ENCODE measurements at places on chromosomes 6 and 20.
A peak's percentile ranks its signal among the peaks of the same experiment; 100 is the strongest.

GRCh38 chr20:839626-840025, 6.1 kb downstream of the FAM110A start:
- DNase-seq = no peak

DNA sequence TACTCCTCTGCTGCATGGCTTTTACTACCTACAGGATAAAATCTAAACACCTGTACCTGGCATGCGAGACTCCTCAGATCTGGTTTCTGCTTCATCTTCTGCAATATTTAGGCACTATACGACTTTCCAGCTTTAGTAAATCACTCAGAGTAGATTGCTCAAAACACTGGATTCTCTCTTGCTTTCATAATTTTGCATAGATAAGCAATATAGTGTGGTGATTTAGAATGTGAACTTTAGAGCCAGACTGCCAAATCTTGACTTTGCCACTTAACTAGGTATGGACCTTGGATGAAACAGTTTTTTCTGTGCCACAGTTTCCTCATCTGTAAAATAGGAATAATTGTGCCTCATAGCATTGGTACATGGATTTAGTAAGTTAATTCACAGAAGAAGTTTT, 28.9 kb downstream of the CEP57L1 start:
- no peak for DNase-seq

DNA sequence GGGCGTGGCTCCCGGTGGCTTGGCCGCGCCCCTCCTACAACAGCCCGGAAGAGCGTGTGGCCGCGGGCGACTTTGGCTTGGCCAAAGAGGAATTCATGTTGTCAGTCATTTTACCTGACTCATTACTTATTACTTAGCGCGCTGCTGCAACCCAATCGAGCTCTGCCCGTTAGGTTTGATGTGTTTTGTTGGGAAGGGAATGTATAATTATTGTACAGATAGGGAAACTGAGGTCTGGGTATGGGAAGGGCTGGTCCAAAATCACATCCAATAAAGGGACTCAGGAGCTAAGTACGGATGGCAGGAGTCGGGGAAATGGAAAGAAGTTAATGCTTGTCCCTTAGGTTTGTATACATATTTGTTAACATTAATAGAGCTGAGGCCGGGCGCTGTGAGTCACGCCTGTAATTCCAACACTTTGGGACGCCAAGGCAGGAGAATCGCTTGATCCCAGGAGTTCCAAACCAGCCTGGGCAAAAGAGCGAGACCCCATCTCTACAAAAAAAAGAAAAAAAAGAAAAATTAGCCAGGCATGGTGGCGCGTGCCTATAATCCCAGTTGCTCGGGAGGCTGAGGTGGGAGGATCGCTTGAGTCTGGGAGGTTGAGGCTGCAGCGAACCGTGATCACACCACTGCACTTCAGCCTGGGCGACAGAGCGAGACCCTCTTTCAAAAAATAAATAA, 639 bp upstream of the ZNF335 start:
- DNase-seq = peak; percentile 94

GRCh38 chr6:170286246-170286933, 4.5 kb downstream of the DLL1 start:
- no peak for DNase-seq

- DNase-seq = no peak
Observed at GRCh38 chr20:61835791-61836350, 229.8 kb downstream of the TAF4 start.

GRCh38 chr6:157427969-157428368, 47.0 kb downstream of the ZDHHC14 start:
- DNase-seq = no peak

GRCh38 chr6:38603496-38603895, 36.2 kb downstream of the BTBD9 start:
- DNase-seq = no peak

DNA sequence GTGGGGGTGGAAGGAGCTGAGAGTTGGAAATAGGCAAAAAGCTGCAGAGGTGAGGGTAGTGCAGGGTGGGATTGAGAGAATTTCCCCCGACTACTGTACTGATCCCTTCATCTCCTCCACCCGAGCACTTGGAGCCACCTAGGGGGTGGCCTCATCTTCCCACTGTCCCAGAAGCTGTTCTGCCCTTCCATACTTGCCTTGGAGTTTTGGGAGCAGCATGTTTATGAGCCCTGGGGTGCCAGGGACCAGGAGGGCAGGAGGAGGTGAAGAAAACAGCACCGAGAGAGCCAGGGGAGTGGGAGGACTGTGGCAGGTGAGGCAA, 34.0 kb upstream of the HLA-A start:
- DNase-seq = no peak

DNA sequence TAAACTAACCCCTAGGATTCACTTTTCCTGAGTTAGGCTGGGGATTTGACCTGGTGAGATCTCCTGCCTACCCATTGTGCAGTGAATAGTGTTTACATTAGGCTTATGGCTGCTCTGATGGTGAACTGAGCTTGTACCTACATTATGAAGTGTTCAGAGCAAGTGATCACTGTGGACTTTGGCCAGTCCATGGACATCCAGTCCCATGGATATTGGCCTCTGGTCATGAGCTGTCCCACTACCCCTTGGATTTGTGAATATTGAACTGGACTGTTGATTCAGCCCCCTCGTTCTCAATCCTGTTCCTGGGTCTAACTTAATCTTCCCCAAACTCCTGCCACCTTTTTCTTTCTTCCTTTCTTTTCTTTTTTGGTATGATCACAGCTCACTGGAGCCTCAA, 13.8 kb downstream of the ASIP start:
- DNase-seq = no peak

GRCh38 chr20:8547035-8547650, 415.1 kb downstream of the PLCB1 start:
- DNase-seq = no peak

DNA sequence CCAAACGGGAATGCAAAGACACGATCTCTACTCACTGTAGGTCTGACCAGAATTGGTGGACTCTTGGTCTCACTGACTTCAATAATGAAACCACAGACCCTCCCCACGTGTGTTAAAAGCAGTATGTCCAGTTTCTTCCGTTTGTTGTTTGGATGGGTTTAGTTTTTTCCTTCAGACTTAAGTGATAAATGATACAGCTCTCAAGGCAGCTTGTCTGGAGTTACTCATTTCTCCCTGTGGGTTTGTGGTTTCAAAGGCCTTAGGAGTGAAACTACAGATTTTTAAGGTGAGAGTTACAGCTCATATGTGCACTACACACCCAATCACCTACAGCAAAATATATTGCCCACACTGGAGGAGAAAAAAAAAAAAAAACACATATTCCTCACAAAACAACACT, 86.7 kb upstream of the STMND1 start:
- DNase-seq = no peak

DNA sequence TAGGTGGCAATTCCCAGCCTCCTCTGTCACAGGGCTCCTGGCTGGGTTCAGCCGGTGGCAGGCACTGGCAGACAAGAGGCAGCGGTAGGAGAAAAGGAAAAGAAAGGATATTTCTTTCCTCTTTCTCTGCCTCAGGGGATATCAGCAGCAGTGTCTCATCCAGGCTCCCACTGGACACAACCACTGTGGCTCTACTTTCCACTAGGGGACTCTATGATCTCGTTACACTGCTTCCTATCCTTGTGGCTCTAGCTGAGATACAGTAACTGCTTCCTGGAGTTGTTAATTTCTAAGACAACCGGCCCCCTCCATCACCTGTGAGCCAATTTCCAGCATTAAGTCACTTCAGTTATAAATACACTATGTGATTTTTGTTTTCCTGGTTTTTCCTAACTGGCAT, 102.0 kb upstream of the LRFN2 start:
- no peak for DNase-seq
